ENCODE measurements at places on chromosomes 3 and 15.

DNA sequence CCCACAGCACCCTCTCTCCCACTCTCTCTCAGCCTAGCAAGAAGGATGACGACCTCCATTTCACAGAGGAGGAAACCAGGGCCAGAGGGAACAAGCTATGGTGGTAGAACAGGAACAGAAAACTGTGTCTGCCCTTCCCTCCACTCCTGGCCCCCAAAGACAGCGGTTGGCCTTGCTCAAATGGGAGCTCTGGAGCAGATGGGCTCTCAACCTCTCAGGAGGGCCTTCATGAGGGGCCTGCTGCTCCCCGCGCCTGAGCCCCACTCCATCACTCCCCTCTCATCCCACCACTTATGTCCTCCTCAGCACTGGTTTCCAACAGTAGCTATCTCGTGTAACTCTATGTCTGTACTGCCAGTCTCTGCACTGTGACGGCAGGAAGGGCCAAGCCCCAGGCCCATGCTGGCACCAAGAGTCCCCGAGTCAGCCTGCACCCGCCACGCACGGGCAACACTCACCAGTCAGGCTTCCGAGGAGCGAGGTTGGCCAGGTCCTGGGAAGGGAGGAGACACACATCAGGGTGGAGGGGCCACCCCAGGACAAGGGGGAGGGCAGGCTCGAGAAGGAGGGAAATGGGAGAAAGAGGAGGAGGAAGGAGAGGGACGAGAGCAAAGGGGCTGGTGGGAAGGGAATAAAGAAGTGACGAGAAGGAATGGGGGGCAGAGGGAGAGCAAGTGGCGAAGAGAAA lies 45.5 kb downstream of the PTH1R start:
- H3K4me1 ChIP-seq = no peaks in the 10 kb centered on the region
- H3K36me3 ChIP-seq = peaks cover 85% of the 10 kb centered on the region
- no peak overlapping the region for H3K27ac ChIP-seq
- no peak overlapping the region for H3K4me3 ChIP-seq
- H3K27me3 ChIP-seq = no peaks in the 10 kb centered on the region

DNA sequence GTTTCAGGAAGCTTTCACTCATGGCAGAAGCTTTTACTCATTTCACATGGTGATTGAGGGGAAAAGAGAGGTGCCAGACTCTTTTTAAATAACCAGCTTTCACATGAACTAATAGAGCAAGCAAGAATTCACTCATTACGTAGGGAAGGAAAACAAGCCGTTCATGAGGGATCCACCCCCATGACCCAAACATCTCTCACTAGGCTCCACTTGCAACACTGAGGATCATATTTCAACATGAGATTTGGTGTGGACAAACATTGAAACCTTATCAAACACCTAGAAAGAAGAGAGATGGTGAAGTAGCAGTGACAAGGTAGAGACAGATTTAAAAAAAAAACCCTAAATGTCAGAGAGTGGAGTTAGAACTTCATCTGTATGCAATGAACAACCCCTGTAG lies 408.6 kb upstream of the PDZRN3 start:
- no peak overlapping the region for H3K27ac ChIP-seq
- no peak overlapping the region for H3K4me3 ChIP-seq
- H3K36me3 ChIP-seq = no peaks in the 10 kb centered on the region
- no peaks in the 10 kb centered on the region for H3K4me1 ChIP-seq
- no peak for DNase-seq
- no peaks in the 10 kb centered on the region for H3K27me3 ChIP-seq

GRCh38 chr3:127166501-127167065 lies 26.3 kb upstream of the PRR23E start:
- no peak overlapping the region for H3K27ac ChIP-seq
- no peak overlapping the region for H3K4me3 ChIP-seq
- no peaks in the 10 kb centered on the region for H3K36me3 ChIP-seq
- DNase-seq = no peak

- H3K27ac ChIP-seq = no peak overlapping the region
- H3K4me3 ChIP-seq = no peak overlapping the region
- H3K36me3 ChIP-seq = peaks cover 2% of the 10 kb centered on the region
- no peaks in the 10 kb centered on the region for H3K27me3 ChIP-seq
- DNase-seq = no peak
Observed at GRCh38 chr3:107795514-107796094, 272.8 kb downstream of the BBX start.

- no peaks in the 10 kb centered on the region for H3K27me3 ChIP-seq
- H3K4me3 ChIP-seq = no peak overlapping the region
- H3K4me1 ChIP-seq = peaks cover 47% of the 10 kb centered on the region
Observed at GRCh38 chr3:12445523-12446240, 38.6 kb upstream of the TSEN2 start.

DNA sequence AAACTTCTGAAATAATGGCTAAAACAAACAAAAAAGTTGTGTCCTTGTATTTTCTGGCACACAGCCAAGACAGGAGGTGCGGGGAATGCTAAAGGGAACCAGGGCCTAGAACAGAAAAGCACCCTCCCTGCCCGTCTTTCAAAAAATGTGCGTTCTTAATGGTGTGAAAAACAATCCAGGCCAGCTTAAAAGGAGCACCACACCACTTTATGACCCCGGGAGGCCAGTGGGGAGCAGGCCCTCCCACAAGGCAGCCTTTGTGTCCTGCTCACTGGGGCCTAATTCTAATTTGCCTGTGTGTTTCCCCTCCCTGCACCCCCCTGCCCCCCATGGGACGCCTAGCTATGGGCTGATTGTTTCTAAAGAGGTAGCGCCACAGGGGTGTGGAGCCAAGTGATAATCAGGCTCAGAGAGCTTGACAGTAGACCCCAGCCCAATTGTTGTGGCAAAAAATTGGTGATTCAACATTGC lies 181.4 kb downstream of the GREM1 start:
- no peaks in the 10 kb centered on the region for H3K36me3 ChIP-seq
- DNase-seq = peak; percentile 25
- H3K27ac ChIP-seq = no peak overlapping the region
- no peaks in the 10 kb centered on the region for H3K27me3 ChIP-seq
- peaks cover 6% of the 10 kb centered on the region for H3K4me1 ChIP-seq

DNA sequence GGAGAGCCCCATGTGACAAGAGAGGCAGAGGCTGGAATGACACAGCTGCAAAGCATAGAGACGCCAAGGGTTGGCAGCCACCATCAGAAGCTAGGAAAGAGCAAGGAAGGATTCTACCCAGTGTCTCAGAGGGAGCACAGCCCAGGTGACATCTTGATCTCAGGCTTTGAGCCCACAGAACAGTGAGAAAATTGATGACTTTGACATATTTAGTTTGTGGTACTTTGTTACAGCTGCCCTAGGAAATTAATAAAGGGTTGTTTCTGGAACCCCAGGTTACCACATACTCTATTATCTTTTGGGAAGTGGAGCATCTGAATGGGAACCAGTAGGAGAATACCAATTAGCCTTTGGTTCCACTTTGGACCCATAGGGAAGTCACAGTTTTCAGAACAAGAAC lies 231.7 kb downstream of the ZNF621 start:
- H3K36me3 ChIP-seq = no peaks in the 10 kb centered on the region
- H3K4me1 ChIP-seq = no peaks in the 10 kb centered on the region
- no peak overlapping the region for H3K4me3 ChIP-seq
- DNase-seq = no peak
- no peak overlapping the region for H3K27ac ChIP-seq
- H3K27me3 ChIP-seq = peaks cover 15% of the 10 kb centered on the region

GRCh38 chr3:190073264-190074008 lies 47.3 kb downstream of the P3H2 start:
- peaks cover 38% of the 10 kb centered on the region for H3K4me1 ChIP-seq
- no peaks in the 10 kb centered on the region for H3K36me3 ChIP-seq
- no peaks in the 10 kb centered on the region for H3K27me3 ChIP-seq

GRCh38 chr3:111593666-111594065 lies 1.5 kb downstream of the ZBED2 start:
- no peaks in the 10 kb centered on the region for H3K27me3 ChIP-seq
- no peaks in the 10 kb centered on the region for H3K36me3 ChIP-seq
- peaks cover 56% of the 10 kb centered on the region for H3K4me1 ChIP-seq
- H3K4me3 ChIP-seq = no peak overlapping the region

- H3K4me1 ChIP-seq = no peaks in the 10 kb centered on the region
- no peak overlapping the region for H3K27ac ChIP-seq
- no peaks in the 10 kb centered on the region for H3K27me3 ChIP-seq
- H3K36me3 ChIP-seq = no peaks in the 10 kb centered on the region
- no peak overlapping the region for H3K4me3 ChIP-seq
Observed at GRCh38 chr15:97129674-97130073, 799.2 kb downstream of the NR2F2 start.

GRCh38 chr3:39281533-39281932 lies 1.7 kb upstream of the CX3CR1 start:
- H3K27ac ChIP-seq = no peak overlapping the region
- H3K4me3 ChIP-seq = no peak overlapping the region
- H3K27me3 ChIP-seq = peaks cover 26% of the 10 kb centered on the region
- H3K36me3 ChIP-seq = no peaks in the 10 kb centered on the region

- H3K27me3 ChIP-seq = no peaks in the 10 kb centered on the region
- H3K27ac ChIP-seq = no peak overlapping the region
- no peaks in the 10 kb centered on the region for H3K36me3 ChIP-seq
- no peaks in the 10 kb centered on the region for H3K4me1 ChIP-seq
- no peak overlapping the region for H3K4me3 ChIP-seq
- no peak for DNase-seq
Observed at GRCh38 chr3:138398791-138399575, 35.4 kb upstream of the ESYT3 start.

GRCh38 chr15:65329984-65330735 lies 25.7 kb downstream of the RNU5B-1 start:
- H3K27ac ChIP-seq = no peak overlapping the region
- no peaks in the 10 kb centered on the region for H3K36me3 ChIP-seq
- H3K27me3 ChIP-seq = no peaks in the 10 kb centered on the region

- H3K27me3 ChIP-seq = no peaks in the 10 kb centered on the region
- no peak for DNase-seq
- H3K4me3 ChIP-seq = no peak overlapping the region
- H3K36me3 ChIP-seq = no peaks in the 10 kb centered on the region
- H3K27ac ChIP-seq = no peak overlapping the region
Observed at GRCh38 chr3:44513513-44513912, 36.0 kb upstream of the ZNF445 start.

GRCh38 chr3:184332370-184333090 lies 4.9 kb upstream of the FAM131A start:
- H3K4me1 ChIP-seq = peaks cover 61% of the 10 kb centered on the region
- peak overlapping the region; percentile 95 for H3K27ac ChIP-seq
- no peak overlapping the region for H3K4me3 ChIP-seq
- DNase-seq = peak; percentile 94
- no peaks in the 10 kb centered on the region for H3K27me3 ChIP-seq

DNA sequence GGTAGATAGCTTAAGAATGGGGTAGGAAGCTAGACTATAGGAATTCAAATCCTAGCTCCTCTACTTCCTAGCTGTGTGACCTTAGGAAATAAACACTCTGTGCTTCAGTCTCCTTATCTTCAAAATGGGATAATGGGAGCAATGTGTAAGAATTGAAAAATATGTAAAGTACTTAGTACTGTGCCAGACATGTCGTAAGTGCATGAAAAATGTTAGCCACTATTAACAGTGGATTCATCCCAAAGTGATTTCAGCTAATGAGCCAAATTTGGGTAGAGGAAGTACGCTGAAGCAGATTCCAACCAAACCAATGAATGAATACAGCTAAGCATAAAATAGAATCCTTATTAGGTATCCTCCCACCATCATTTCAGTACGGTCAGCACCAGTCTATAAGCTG lies 192.1 kb downstream of the RORA start:
- H3K36me3 ChIP-seq = no peaks in the 10 kb centered on the region
- H3K4me3 ChIP-seq = no peak overlapping the region
- H3K27me3 ChIP-seq = peaks cover 45% of the 10 kb centered on the region
- H3K27ac ChIP-seq = no peak overlapping the region
- H3K4me1 ChIP-seq = no peaks in the 10 kb centered on the region

DNA sequence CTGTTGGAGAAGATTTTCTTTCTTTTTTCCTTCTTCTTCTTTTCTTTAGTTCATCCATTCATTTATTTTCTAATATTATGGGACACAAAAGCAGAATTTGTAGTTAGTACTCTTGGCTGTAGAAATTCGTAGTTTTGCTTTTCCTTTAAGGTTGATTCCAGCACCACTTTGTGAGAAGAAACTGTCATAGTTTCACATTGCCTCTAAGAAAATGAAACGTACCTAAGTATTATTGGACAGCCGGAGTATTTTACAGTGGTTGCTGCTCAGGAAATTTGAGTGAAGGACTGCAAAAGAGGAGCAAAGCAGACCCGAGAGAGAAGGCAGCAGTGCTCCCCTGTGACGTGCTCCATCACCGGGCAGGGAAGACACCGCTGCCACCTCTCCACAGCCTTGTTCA lies 48.1 kb downstream of the PLCL2 start:
- no peaks in the 10 kb centered on the region for H3K36me3 ChIP-seq
- no peak for DNase-seq
- H3K4me1 ChIP-seq = no peaks in the 10 kb centered on the region
- H3K4me3 ChIP-seq = no peak overlapping the region
- H3K27me3 ChIP-seq = no peaks in the 10 kb centered on the region

GRCh38 chr3:102248981-102249705 lies 185.7 kb upstream of the ZPLD1 start:
- no peak overlapping the region for H3K4me3 ChIP-seq
- no peak overlapping the region for H3K27ac ChIP-seq
- DNase-seq = no peak
- H3K4me1 ChIP-seq = no peaks in the 10 kb centered on the region

- H3K4me1 ChIP-seq = no peaks in the 10 kb centered on the region
- H3K27ac ChIP-seq = no peak overlapping the region
- peaks cover under 1% of the 10 kb centered on the region for H3K27me3 ChIP-seq
Observed at GRCh38 chr3:112303764-112304325, 9.8 kb upstream of the SLC9C1 start.

- H3K36me3 ChIP-seq = no peaks in the 10 kb centered on the region
- H3K4me1 ChIP-seq = peaks cover 8% of the 10 kb centered on the region
- H3K4me3 ChIP-seq = no peak overlapping the region
- DNase-seq = peak; percentile 62
- no peak overlapping the region for H3K27ac ChIP-seq
Observed at GRCh38 chr3:153970741-153971347, 150.3 kb upstream of the ARHGEF26 start.

DNA sequence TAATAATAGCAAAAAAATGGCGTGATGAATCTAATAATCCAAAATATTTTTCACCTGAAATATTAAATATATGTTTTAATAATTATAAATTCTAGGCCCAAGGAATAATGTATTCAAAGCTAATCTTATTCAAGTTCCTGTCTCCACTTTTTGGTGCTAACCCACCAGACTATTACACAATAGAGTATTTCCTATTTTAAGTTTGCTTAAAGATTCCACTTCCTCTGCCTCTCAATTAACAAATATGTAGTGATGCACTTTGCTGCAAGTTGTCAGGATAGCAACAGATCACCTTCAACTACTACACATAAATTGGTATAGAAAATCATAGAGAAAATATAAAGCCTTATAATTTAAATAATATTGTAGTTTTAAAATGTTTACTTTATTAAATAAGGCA lies 467.5 kb downstream of the C3orf38 start:
- H3K4me1 ChIP-seq = 0 out of 2 replicates have a peak, but pooled peaks cover 1% of the 10 kb centered on the region
- H3K27ac ChIP-seq = no peak overlapping the region
- no peaks in the 10 kb centered on the region for H3K36me3 ChIP-seq
- DNase-seq = no peak

Measured in PC-3 (cell line).